ENCODE measurements at places on chromosomes 7 and 10.

DNA sequence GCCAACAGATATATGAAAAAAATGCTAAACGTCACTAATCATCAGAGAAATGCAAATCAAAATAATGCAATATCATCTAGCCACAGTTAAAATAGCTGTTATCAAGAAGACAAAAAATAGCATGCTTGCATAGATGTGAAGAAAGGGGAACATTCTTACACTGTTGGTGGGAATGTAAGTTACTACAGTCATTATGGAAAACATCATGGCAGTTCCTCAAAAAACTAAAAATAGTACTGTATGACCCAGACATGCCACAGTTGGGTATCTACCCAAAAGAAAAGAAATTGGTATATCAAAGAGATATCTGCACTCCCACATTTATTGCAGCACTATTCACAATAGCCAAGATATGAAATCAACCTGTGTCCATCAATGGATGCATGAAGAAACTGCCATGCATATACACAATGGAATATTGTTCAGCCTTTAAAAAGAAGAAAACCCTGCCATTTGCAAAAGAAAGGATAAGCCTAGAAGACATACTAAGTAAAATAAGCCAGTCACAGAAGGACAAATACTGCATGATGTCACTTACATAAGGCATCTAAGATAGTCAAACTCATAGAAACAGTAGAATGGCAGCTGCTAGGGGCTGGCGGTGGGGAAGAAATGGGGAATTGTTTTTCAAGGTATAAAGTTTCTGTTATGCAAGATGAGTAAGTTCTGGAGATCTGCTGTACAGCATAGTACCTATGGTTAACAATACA lies 107.0 kb downstream of the PTPN20 start:
- no peak for DNase-seq

DNA sequence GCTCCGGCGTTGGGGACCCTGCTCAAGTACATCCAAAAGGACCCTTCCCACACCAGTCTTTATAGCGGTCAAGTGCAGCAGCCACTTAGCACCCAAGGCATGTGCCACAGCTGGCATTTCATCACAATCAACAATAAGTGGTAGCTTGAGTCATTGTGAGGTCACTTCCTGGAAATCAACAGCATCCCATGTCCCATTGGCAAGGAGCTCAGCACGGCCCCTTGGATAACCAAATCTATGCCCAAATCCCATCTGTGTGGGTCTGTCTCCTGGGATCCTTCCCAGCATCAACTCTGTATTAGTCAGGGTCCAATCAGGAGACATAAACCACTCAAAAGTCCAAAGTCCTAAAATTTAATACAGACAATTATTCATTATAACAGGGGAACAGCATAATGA lies 27.1 kb downstream of the MDH2 start:
- DNase-seq: no peak

DNA sequence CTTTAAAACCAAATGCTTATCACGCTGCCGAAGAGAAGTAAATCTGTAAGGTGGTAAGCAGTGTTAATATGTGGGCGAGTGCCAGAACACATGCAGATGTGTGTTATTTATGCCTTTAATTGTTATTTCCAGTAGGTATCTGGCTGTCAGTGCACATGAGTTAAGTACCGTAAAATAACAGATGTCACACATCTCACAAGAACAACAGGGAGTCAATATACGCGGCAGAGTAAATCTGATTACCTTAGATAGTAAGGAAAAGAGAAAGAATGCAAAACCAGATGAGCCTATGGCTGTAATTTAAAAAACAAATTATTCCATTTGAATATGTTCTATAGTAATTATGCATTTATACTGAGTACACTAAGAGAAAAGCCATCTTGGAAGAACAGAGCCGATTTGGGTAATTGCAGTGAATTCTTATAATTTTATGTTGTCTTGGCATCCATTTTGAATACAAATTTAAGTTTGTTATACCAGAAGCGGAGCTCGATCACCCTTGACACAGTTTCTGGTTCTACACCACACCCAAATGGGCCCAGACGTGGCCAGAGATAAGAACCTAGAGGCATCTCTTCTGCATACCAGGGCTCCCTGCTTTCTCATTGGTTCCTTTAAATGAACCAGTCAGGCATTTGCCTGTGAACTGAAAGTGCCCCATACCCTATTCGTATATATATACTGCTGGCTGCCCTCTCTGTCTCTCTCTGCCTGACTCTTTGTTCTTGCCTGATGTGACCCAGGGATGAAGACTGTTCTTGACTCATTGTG lies 34.8 kb downstream of the DNAJB9 start:
- DNase-seq: no peak

DNA sequence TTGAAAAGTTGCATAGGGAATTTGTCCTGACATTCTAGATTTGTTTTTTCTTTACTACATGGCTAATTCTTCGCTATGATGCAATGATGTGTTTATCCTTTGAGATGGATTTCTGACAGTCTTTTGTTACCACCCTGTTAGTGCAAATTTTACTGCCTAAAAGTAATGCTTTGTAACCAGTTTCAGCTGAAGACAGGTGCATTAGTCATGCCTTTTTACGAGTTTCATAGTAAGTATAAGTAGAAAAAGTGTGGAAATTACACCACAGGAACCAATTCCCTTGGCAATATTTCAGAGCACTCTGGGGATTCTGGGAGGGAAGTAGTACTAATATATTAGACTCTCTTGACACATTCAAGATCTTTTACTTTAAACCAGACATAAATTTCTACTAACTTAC lies 257.8 kb upstream of the DKK1 start:
- DNase-seq: no peak

- no peak for DNase-seq
Observed at GRCh38 chr7:46604241-46604661, 683.2 kb upstream of the IGFBP3 start.

GRCh38 chr7:81330108-81330507 lies 411.3 kb upstream of the SEMA3C start:
- no peak for DNase-seq

DNA sequence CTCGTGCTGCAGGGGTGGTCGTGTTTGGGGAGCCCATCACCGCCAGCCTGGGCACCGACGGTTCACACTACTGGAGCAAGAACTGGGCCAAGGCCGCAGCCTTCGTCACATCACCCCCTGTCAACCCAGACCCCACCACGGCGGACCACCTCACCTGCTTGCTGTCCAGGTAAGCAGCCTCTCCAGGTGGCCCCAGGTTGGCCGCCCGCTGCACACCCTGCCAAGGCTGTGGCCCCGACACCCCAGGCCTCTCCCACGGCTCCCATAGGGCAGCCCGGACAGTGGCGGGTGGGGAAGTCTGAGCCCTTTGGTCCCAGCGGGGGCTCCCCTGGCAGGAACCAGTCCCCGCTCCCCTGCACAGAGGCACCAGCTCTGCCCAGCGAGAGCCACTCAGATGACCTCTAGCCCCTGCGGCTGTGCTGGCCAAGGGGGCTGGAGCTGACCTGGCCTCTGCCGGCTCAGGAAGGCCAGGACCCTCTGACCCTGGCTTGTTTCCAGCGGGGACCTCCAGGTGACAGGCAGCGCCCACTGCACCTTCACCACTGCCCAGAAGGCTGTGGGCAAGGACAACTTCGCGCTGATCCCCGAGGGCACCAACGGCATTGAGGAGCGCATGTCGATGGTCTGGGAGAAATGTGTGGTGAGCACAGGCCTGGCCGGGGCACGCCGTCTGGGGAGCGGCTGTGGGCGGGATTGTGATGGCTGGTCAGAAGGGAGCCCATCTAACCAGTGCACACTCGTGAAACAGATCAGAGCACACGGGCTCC lies 13.8 kb downstream of the DPYSL4 start:
- no peak for DNase-seq

GRCh38 chr10:117353684-117354083 lies 21.6 kb downstream of the PDZD8 start:
- no peak for DNase-seq

GRCh38 chr7:94832051-94832450 lies 75.3 kb upstream of the PPP1R9A start:
- no peak for DNase-seq

- DNase-seq: no peak
Observed at GRCh38 chr10:79392020-79392398, 44.7 kb downstream of the PPIF start.

GRCh38 chr7:26782501-26782900 lies 81.9 kb downstream of the SKAP2 start:
- no peak for DNase-seq

GRCh38 chr10:124701881-124702656 lies 42.1 kb downstream of the FAM53B start:
- DNase-seq: no peak

DNA sequence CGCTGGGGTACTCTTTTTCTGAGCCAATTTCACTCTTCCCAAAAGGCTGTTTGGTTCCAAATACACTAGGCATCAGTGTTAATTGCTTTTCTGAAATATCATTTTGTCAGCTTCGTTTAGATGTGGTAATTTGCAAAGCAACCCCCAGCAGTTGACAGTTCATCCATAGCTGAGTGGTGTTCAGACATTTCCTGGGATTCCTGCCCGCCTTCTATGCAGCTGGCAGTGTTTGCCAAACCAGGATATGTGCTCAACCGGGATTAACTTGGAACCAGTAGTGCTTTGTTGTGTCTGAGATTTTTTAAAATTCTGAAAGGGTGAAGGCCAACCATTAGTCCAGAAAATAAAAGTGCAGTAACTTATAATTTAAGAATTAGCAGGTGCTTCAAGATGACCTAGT lies 25.2 kb upstream of the MKLN1 start:
- DNase-seq: no peak

- DNase-seq: no peak
Observed at GRCh38 chr7:142438235-142438922, 180.5 kb upstream of the PRSS58 start.

- DNase-seq: no peak
Observed at GRCh38 chr10:1549591-1550290, 187.6 kb downstream of the ADARB2 start.

GRCh38 chr7:88772776-88773175 lies 13.3 kb downstream of the ZNF804B start:
- no peak for DNase-seq

DNA sequence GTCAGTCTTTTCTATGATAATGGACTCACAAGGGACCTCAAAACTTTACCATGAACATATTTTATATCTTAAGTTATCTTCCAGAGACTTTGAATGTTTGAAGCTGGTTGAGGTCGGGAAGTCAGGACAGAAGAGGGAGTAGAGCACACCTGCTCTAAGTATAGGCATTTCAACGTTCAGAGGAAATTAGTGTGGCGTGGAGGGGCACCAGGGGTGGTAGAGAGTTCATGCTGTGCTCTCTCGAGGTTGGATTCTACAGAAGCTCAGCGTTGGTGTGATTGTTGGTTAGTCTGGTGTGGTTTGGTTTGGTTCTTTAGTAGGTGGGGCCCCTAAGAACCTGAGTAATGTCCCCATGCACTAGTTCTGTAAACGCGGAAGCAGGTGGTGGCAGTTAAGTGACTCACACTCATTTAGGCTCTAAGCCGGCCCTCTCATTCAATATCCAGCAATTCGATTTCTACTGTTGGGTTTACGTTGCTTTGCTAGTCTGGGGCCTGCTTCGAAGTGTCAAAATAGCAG lies 19.8 kb downstream of the CNTNAP2 start:
- DNase-seq: no peak

GRCh38 chr10:24463611-24464426 lies 254.9 kb downstream of the KIAA1217 start:
- DNase-seq: no peak

DNA sequence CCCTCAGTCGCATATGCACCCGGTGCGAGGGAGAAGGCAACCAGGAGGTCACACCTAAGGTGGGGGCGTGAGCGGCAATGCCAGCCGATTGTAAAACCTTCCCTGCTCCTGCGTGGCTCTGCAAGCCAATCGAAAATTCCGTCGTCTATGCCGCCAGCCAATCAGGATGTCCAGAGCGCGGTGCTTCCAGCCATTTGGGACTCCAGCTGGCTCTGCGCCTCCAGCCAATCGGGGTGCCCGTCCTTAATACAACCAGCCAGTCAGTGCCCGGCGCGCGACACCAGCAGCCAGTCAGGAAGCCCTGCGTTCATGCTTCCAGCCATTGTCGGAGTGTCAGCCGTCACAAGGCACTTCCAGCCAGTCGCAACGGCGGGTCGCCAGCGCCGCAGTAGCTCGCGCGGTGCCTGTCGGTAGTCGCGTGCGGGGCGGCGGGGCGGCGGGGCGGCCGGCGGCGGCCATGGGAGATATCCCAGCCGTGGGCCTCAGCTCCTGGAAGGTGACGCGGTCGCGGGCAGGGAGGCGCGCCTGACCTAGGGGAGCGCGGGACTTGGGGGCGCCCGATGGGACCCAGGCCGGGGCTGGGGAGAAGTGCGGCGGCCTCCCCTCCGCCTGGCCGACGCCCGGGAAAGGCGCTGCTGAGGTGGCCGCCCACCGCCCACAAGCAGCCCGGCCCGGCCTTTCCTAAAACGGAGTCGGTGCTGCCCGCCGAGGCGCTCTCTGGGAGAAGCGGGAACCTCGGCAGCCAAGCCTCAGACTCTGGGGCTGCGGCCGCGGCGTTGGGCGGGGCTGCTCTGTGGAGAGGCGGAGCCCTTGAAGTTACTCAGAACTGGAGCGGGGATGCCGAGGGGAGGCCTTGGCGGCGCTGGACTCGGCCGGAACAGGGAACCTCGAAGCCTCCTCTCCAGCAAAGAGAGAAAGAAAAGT lies at the start of gene AKR1E2:
Gene AKR1E2, plus strand, starts transcription at position 340 of the 924 bp plus-strand sequence. Its CDS starts 118 bp downstream, at position 458.
- peak; percentile 50 for DNase-seq

- DNase-seq: no peak
Observed at GRCh38 chr10:78844960-78845607, 223.7 kb upstream of the ZMIZ1 start.

DNA sequence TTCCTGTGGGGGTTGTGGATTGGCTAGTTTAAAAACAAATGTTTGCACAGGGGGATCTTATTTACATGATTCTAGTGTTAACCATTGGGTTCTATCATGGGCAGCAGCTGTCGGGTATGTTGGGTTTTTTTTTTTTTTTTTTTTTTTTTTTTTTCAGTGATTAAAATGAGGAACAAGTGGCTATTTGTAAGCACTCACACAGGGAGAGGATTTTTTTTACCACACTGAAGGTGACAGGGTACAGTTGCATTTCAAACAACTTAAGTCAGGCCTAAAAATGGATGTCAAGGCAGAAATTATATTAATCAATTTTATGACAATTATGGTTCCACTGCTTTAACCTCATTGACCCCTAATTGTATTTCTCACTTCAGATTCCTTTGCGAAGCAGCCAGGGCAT lies 92.8 kb downstream of the CD36 start:
- DNase-seq: no peak

GRCh38 chr10:114526126-114526503 lies 121.8 kb upstream of the AFAP1L2 start:
- no peak for DNase-seq

GRCh38 chr7:6479067-6479466 lies 31.3 kb upstream of the DAGLB start:
- no peak for DNase-seq

- DNase-seq: no peak
Observed at GRCh38 chr7:125820495-125820894, 890.9 kb upstream of the POT1 start.

DNA sequence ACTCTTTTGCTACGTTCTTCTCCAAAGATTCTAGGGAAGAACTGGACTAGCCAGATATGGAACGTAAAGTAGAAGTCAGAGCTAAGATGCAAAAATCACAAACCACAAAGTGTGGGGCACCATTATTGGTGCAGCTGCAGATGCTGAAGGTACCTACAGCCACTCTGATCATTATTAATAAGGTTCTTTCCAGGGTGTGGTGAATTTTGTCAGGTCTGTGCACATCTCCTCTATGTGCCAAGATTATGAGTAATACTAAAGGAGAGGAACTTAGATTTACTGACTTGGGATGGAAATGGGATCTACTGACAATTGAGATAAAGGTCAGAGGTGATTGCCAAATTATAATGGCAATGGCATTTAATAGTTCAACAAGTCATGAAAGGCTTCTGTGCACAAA lies 148.2 kb downstream of the RAPGEF5 start:
- no peak for DNase-seq
